ENCODE measurements at places on chromosomes 1 and 21.

DNA sequence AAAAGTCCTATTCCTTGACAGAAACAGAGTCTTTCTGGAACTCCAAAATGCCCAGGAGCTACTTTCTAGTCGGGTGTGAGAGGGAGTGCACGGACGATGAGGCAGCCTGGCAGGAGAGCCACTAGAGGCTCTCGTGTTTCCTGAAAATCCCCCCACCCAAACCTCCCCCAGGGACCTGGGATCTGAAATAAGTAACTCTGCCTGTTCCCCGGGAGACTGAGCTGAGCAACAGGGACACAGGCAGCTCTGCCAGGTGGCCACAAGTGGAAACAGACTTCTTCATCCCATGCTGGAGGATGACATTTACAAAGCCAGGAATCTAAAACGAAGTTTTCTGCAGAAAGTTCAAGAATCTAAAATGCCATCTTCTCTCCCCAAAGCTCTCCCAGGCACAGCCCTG, 77.1 kb downstream of the ITPKB start:
- DNase-seq, result no peak

GRCh38 chr1:46735708-46736324, 16.9 kb upstream of the EFCAB14 start:
- no peak for DNase-seq

GRCh38 chr1:207828485-207829158, 76.8 kb downstream of the CD46 start:
- DNase-seq, result peak; percentile 14

GRCh38 chr21:15722591-15723324, 7.0 kb upstream of the USP25 start:
- no peak for DNase-seq

GRCh38 chr1:210332233-210332632, 3.5 kb downstream of the HHAT start:
- DNase-seq, result no peak

All from stimulated activated CD4-positive, alpha-beta T cell treated with anti-CD3 and anti-CD28 coated beads, Interleukin-15, amount 100 ng/mL, for 1 hour (primary cell).